NCI-H1092 (cell line): ENCODE measurements at places on chromosomes 3 and 15.
A peak's percentile ranks its signal among the peaks of the same experiment; 100 is the strongest.

DNA sequence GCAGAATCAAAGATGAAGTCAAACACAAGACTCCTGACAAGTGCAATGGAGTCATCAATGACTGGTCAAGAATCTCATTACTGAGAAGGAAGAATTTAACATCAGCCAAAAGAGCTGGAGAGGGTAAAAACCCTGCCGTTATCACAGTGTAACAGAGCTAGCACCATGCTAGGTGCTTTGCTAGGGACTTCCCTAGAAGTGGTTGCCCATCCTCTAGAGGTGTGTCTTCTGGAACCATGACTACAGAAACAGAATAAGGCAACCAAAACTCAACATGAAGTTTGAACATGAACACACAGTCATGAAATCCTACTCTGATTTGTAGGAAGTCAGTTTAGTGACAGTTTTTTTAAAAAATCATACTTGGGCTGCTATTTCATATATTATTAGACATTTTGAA is 9.5 kb downstream of the ACAD11 start:
- DNase-seq, result no peak

DNA sequence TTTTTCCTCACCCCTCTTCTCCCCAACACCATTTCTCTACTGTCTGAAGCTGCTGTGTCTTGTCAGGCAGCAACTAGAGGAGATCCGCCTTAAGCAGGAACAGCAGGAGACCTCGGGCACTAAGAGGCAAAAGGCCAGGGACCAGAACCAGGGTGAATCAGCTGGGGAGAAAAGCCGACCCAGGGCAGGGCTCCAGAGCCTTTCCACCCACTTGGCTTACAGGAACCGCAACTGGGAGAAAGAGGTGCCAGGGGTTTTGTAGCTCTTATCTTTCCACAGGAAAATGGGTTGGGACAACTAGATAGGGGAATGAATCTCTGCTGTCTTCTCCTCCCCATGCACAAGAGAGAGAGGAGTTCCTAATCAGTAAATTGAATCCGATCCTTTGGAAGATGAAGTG is 3.0 kb upstream of the NGRN start:
- no peak for DNase-seq

DNA sequence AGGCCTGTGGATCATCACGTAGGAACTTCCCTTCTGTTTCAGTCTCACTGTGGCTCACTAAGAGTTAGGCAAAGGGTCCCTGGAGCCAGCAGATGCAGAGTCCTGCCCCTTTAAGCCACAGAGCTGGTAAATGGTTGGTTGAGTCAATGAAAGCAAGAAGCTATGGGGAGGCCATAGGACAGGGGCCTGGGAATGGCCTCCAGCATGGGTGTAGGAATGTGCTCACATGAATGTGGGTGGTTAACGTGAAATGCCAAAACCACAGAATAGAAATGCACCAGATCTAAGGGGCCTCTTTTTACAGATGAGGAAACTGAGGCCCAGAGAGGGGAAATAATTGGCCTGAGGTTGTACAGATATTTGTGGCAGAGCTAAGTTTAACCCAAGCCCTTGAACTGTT is 150.3 kb downstream of the TLE3 start:
- no peak for DNase-seq

DNA sequence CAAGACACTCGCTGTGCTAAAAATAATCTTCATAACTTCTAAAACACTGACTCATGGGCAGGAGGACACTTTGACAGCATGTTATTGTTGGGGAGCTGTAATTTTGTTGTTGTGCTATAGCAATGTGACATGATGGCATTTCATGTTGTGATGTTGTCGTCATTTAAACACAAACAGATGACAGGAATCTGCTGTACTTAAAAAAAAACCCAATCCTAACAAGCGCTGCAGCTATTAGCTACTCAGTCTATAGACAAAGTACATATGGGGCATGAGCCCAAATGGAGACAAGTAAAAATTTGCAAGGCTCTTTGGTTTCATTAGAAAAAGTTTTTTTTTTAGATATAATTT is 828 bp upstream of the ATOSA start:
- DNase-seq, result no peak

GRCh38 chr3:181362378-181362777 is 349.3 kb upstream of the SOX2 start:
- no peak for DNase-seq

DNA sequence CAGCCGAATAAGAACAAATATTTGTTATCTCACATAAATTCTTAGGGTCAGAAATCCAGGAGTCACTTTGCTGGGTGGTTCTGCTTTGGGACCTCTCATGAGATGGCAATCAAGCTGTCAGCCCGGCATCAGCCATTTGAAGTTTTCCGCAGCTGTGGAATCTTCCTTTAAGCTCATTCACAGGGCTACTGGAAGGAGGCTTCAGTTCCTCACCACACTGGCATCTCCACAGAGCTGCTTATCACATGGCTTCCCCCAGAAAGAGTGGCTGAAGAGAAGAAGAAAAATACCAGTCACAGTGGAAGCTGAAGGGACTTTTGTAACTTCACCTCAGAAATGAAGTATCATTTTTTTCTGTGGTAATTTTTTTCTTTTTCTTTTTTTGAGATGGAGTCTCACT is 267.7 kb downstream of the CHL1 start:
- DNase-seq, result no peak

DNA sequence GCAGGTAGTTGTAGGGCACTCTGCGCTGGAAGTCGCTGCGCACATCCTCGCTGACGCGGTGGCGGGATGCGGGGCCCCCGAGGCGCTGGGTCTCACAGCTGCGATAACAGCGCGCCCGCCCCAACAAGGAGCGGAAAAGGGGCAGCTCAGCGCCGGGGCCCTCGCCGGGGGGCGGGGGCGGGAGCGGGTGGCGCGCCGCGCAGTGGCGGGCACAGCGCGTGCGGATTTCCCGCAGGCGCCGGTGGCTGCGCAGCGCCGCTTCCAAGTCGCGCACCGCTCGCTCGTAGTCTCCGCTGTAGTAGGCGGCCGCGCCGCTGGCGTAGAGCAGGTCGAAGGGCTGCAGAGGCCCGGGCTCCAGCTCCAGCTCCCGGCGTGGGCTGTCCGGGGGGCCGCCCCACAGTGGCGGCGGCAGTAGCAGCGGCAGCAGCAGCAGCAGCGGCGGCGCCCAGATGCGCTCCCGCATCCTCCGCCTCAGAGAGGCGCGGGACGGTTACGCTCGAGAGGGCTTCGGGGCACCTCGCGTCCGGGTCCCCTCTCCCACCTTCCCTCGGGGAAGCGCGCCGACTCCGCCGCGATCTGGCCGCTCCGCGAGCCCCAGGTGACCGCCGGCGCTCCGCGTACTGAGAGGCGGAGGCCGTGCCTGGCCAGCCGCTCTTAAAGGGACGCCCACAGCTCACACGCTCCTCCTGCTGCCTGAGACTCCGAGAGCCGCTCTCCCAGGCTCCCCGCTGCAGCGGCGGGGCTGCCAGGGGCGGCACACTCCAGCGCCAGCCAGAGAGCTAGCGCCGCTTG is at the start of gene P3H2:
Gene P3H2 (minus strand): TSS at position 629 of the 792 bp plus-strand sequence. CDS start 166 bp downstream, at position 463.
- peak; percentile 48 for DNase-seq
